IPS-NIHi11 (cell line): ENCODE measurements at places on chromosomes 4 and X.
A peak's percentile ranks its signal among the peaks of the same experiment; 100 is the strongest.

DNA sequence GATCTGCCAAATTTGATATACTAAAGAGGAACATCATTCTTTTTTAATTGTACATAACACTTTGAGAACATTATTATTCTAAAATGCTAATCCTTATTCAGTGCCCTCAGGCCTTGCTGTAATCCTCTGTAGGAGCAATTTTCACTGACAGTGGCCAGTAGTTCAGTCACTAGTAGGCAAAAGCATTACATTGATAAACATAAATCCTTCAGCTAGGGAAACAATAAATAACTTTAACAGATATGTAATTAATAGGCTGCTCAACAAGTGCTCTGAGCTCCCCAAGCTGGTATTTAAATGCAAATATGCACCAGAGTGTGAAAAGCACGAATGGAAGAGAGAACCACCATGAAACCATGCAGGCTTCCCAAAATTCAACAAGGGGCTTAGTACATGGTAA lies 77.7 kb upstream of the FAM47C start:
- DNase-seq: no peak

- no peak for DNase-seq
These were observed 82.5 kb downstream of the TBC1D9 start for GRCh38 chr4:140673729-140674128.

GRCh38 chr4:185425647-185426352 lies at the start of gene UFSP2:
Gene UFSP2 (minus strand): TSS chr4:185425964. CDS start chr4:185425868, 96 bp downstream.
- DNase-seq: peak; percentile 90

DNA sequence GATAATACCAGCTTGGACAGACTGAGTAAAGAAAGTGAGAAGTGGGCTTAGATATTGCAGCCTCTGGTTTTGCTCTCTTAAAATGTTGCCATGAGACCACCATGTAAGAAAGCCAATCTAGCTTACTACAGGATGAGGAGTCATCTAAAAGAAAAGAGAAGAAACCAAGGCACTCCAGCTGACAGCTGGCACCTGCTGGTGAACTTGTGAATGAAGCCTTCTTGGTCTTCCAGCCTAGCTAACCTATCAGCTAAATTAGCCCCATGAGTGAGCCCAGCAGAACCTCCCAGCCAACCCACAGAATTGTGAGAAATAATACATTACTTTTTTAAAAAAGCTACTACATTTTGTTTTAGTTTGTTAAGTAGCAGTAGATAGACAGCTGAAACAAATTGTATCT lies 154.5 kb upstream of the QRFPR start:
- DNase-seq: no peak

- DNase-seq: no peak
These were observed 1392.8 kb upstream of the TENM3 start for GRCh38 chr4:180850318-180850940.

DNA sequence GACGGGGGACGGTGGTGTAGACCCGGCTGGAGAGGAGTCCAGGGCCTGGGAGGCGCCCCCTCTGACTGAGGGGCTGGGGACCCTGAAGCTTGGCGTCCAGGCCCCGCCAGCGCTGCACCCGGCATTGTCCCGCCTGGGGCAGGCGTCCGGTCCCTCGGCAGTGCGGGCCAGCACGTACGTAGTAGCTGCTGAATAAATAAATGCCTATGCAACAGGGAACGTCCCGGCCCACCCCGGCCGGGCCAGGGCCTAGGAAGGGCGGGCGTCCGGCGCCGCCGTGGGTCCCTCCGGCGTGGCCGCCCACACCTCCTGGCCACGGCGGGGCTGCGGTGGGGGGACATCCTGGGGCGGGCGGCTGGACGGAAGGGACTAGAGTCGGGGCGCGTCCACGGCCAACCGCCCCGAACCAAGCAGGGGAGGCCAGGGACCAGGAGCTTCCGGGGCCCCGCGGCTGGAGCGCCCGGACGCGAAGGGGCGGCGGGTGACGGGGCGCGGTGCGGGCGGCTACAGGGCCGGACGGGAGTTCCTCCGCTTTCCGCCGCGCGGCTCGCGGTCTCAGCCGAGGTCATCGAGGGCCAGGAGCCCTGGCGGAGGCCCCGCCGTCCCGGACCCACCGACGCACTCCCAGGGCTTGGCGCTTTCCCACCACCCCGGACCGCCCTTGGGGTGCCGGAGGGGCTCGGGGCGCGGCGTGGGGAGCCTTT lies 886 bp upstream of the WWC2 start:
- peak; percentile 69 for DNase-seq

DNA sequence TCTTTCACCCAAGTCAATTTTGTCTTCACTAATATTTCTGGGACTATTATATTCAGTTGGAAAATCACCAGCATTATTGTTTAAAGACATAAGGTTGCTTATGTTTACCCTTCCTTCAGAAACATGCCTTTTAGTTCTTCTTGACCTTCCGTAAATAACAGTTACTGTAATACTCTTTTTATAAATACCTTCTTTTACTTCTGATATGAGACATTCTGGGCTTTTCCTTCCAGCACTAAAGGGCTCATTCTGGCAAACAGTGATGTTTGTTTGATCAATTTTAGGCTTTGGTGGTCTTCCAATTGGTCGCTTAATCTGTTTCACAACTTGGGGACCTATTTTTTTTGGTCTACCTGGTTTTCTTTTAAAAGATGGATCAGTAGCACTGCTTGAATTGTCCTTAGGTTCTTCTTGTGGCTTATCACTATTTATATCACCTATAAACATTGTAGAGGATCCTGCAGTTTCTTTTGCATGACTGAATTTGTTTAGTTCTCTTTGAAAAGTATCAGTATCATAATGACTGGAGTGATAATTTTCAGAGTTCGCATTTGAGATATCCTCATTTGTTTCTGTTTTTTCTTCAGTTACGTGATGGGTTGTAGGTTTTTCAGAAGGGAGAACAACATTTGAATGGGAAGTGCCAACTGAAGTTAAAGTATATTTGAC lies 64.8 kb downstream of the NCAPG start:
- no peak for DNase-seq

- no peak for DNase-seq
These were observed 102.7 kb upstream of the RBPJ start for GRCh38 chr4:26217961-26218676.

- DNase-seq: no peak
These were observed 54.9 kb downstream of the MAP7D2 start for GRCh38 chrX:20061855-20062254.

DNA sequence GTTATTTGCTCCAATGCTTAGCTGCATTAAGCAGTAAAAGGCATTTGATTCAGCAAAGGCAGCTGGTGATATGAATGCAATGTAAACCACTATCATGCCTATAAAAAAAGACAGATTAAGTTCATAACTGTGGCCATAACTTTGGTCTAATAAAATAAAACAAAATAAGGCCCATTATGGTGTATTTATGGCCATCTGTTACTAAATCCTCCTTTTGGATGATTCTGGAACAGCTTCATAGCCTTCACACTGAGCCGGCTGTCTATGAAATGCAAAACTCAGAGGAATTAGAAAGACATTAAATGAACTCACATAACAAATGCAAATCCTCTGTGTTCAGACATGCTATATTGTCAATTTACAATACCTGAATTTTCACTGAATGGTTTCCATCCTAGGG lies 223.7 kb upstream of the FAT4 start:
- no peak for DNase-seq

- DNase-seq: no peak
These were observed 2.8 kb upstream of the SULT1B1 start for GRCh38 chr4:69763233-69763632.

DNA sequence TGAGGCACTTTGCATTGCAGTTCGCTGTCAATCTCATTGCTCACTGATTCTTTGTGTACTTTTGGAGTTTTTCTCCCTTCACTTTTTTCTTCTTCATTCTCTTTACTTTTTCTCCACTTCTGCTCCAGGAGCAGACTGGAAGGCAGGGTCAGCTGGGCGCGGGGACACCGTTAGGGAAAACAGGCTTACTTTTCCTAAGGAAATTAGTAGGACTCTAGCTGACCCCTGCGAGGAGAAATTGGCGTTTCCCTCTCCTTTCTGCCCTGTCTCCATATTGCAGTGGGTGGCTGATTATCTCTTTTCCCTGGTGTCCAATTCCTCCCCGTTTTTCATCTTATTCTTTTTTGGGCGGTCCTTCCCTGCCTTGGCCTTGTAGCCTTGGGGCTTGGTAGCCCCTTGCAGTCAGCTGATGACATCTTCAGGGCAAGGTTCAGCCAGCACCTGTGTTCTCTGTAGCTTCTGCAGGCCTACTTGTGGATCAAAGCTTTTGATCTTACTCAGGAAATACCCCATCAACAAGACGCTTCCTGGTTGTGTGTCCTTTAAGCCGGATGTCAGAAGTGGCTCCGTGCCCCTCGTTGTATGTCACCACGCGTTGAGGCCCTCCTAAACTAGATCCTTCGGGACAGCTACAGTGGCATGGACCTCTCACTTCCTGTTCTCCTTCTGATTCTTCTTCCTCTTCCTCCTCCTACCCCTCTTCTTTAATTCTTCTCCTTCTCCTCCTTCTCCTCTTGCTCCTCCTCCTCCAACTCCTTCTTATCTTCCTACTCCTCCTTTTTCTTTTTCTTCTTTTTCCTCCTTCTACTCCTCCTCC lies 36.1 kb downstream of the NBDY start:
- no peak for DNase-seq

DNA sequence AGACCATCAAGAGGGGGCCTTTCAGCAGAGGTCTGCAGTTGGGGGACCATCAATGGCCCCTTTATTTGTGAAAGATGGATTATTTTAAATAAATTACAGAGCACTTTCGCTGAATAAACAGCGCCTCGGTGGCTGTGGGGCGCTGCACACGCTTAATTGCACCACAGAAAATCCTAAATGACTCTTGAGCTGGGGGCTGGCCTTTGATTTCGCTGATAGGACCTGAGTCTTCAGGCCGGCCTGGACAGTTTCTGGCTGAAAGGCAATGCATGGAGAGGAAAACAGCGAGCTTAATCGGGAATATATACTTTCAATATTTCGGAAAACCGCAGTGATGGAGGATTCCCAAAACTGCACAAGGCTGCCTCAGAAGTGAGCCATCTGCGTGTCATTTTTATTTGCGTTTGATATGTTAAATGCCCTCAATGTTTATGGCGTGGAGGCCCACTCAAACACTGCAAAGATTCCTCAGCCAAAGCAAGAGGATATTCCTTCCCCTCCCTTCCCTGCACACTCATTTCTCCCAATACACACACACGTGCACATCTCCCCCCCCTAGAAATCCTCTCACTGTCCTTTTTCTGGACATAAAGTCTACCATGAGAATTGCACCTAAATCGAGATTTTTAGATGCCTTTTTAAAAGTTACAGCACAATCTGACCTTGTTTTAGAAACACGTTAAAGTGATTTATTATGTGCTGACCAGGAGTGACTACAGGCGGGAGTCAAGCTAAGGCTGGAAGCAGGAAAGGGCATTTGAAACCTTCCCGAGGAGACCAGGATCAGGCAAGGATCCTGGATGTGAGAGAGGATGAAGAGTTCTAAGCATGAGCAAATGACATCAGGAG lies 340.7 kb downstream of the RAB28 start:
- DNase-seq: no peak

DNA sequence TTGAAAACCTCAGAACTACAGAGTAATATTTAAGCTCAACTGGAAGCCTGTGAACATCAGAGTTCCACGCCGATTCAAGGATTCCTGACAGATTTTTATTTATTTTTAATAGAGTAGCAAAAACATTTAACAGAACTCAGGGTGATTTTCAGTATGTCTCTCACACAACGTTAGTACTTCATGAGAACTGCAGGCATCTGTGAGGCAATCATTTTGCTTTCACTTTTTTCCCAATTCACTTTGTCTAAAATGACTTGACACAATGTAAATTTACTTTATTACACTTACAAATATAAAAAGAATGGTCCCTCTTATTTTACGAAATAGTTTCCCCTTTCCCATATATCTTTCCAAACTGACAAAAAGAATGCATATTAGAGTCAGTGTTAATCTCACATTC lies 869.5 kb upstream of the EPHA5 start:
- no peak for DNase-seq

GRCh38 chr4:38318737-38319455 lies 345.1 kb upstream of the KLF3 start:
- peak; percentile 99 for DNase-seq

- no peak for DNase-seq
These were observed 44.5 kb downstream of the MAGEB16 start for GRCh38 chrX:35842674-35843073.

- no peak for DNase-seq
These were observed 92.5 kb downstream of the PARM1 start for GRCh38 chr4:75025431-75025830.
